ENCODE measurements at places on chromosomes 6 and 20. TPM values are rescaled to one million over a fixed set of nuclear protein-coding genes. Genes with fewer than 3 reads are reported as not detected.
A peak's percentile ranks its signal among the peaks of the same experiment; 100 is the strongest.

DNA sequence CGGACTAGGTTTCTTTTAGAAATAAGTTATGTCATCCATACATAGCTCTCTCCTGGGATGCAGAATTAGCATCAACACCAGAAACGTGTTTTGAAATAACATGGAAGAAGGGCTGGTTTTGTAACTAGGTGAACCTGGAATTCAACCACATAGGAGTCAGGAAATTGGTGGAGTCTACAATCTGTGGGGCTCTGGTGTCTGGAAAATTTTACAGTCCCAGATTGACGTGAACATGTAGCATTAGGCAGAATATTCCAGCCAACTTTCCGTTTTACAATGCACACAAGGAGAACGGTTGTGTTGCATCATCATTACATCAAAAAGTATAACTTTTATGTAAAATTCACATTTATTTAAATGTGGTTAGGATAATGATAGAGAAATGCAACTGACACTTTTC lies 1.9 kb downstream of the KCNQ5 start:
- no peak overlapping the region for H3K27ac ChIP-seq
- DNase-seq, result no peak
- H3K36me3 ChIP-seq, result no peaks in the 10 kb centered on the region
- peaks cover 34% of the 10 kb centered on the region for H3K27me3 ChIP-seq

DNA sequence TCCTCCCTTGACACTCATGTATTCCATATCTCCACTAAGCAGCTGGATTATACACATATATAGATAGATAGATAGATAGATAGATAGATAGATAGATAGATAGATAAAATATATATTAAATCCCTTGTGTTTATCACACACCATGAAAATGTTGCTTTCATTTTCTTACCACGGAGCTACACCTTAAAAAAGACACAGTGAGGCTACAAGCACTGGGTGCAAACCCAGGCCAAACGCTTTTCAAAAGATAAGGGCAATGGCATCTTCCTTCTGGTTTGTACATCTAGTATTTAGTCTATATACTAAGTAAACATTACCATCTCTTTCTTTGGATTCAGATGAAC lies 377.1 kb downstream of the ESR1 start:
- H3K27me3 ChIP-seq, result no peaks in the 10 kb centered on the region
- H3K4me3 ChIP-seq, result no peak overlapping the region
- no peaks in the 10 kb centered on the region for H3K4me1 ChIP-seq
- no peak overlapping the region for H3K27ac ChIP-seq

GRCh38 chr6:37928217-37928616 lies 108.7 kb downstream of the ZFAND3 start:
- no peak for DNase-seq
- peaks cover 5% of the 10 kb centered on the region for H3K4me1 ChIP-seq
- H3K27me3 ChIP-seq, result no peaks in the 10 kb centered on the region
- H3K4me3 ChIP-seq, result no peak overlapping the region

GRCh38 chr6:137911675-137912191 lies 44.7 kb downstream of the TNFAIP3 start:
- no peak for DNase-seq
- H3K4me3 ChIP-seq, result no peak overlapping the region
- no peaks in the 10 kb centered on the region for H3K27me3 ChIP-seq
- no peak overlapping the region for H3K27ac ChIP-seq
- H3K36me3 ChIP-seq, result no peaks in the 10 kb centered on the region

DNA sequence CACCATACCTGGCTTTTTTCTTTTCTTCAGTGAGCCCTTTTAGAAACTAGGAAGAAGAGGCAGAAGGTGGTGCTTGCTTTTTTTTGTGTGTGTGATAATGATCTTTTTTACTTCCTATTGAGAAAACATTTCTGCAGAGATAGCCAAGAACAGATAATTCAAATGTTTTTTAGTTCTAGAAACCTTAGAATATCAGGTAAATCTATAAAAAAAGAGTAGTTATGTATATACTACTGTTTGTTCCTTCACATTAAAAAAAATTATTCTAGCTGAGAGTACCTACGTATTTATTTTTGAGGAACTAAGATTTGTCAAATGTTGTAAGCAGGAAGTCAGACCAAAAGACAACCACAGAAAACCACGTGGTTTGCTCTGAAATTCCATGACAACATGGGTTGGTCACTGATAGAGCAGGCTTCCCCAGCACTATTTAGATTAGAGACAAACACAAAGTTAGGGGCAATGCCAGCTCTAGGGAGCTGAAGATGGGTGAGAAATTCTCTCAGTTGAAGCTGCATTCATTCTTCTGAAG lies 12.8 kb downstream of the STK4 start:
- peaks cover 3% of the 10 kb centered on the region for H3K36me3 ChIP-seq
- H3K27ac ChIP-seq, result peak overlapping the region; percentile 84
- no peaks in the 10 kb centered on the region for H3K4me1 ChIP-seq
- DNase-seq, result no peak
- no peak overlapping the region for H3K4me3 ChIP-seq
- H3K27me3 ChIP-seq, result no peaks in the 10 kb centered on the region

DNA sequence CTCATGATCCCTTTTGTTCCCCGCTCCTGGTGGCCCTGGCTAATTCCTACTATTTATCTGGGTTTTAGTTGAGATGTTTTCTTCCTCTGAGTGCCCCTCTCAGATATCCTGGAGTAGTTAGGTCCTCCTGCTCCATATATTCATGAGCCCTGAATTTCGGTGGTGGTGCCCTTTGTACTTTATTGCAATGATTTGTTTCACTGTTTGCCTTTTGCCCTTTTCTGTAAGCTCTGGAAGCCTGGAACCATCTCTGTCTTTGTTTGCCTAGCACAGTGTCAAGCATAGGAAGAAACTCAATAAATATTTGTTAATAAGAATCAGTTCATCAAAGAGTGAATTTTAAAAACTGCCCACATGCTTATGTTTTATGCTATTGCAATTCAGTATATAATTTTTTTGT lies 144.9 kb downstream of the DNAH8 start:
- no peaks in the 10 kb centered on the region for H3K36me3 ChIP-seq
- no peak overlapping the region for H3K27ac ChIP-seq
- no peaks in the 10 kb centered on the region for H3K27me3 ChIP-seq
- H3K4me3 ChIP-seq, result no peak overlapping the region
- DNase-seq, result no peak
- no peaks in the 10 kb centered on the region for H3K4me1 ChIP-seq

- no peaks in the 10 kb centered on the region for H3K27me3 ChIP-seq
- H3K4me3 ChIP-seq, result no peak overlapping the region
- H3K4me1 ChIP-seq, result no peaks in the 10 kb centered on the region
- DNase-seq, result no peak
These were observed 21.7 kb upstream of the TBC1D20 start for GRCh38 chr20:483815-484644.

GRCh38 chr6:76835293-76835692 lies 628.0 kb downstream of the HTR1B start:
- no peak for DNase-seq
- no peaks in the 10 kb centered on the region for H3K36me3 ChIP-seq
- H3K27ac ChIP-seq, result no peak overlapping the region
- H3K4me3 ChIP-seq, result no peak overlapping the region

DNA sequence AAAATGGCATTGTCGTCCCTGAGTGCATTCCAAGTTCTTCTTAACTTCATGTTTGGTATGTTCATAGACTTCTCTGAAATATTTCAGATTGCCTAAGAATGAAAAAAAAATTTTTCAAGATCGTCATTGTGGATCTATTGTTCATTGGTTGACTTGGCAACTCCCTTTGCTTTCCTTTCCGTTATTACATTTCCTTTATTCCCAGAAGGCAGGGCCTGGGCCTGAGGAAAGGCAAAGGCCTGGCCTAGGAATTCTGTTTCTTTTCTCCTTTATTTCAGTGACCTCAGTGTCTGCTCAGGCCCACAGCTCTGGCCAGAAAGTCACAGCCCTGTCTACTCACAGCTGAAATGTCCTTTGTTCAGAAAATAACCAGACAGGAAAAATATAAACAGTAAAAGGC lies 401.6 kb upstream of the PLCB4 start:
- H3K4me1 ChIP-seq, result no peaks in the 10 kb centered on the region
- no peaks in the 10 kb centered on the region for H3K36me3 ChIP-seq
- no peak for DNase-seq
- H3K4me3 ChIP-seq, result no peak overlapping the region

GRCh38 chr6:24549674-24550353 lies 55.0 kb downstream of the ALDH5A1 start:
- no peak for DNase-seq
- no peaks in the 10 kb centered on the region for H3K36me3 ChIP-seq
- H3K27ac ChIP-seq, result no peak overlapping the region
- no peaks in the 10 kb centered on the region for H3K4me1 ChIP-seq

DNA sequence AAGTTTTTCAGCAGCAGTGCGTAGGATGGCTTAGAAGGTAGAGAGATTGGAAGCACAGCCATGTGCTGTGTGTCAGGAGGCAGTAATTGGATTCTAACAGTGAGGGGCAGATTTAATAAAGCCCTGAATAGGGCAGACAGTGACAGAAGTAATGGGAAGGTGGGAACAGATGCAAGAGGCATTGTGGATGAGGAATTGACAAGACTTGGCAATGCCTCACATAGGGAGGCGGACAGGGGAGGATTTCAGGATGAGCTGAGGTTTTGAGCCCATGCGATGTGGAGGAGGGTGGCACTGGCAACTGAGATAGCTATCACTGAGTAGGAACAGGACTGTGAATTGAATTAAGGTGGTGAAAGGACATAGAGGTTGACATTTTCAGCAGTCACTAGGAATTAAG lies 262.2 kb upstream of the FLRT3 start:
- H3K4me3 ChIP-seq, result no peak overlapping the region
- DNase-seq, result no peak
- H3K36me3 ChIP-seq, result no peaks in the 10 kb centered on the region
- no peak overlapping the region for H3K27ac ChIP-seq
- no peaks in the 10 kb centered on the region for H3K27me3 ChIP-seq
- H3K4me1 ChIP-seq, result no peaks in the 10 kb centered on the region

PREP gene
- 36.6 TPM for total RNA-seq

PRR18 gene
- 0.94 TPM for total RNA-seq

MUCL3 gene
- 4.0 TPM for total RNA-seq

TRIM10 gene
- total RNA-seq, result not detected

Data from left lung (tissue), 14 donors.